ENCODE measurements at places on chromosomes 5 and 9.

DNA sequence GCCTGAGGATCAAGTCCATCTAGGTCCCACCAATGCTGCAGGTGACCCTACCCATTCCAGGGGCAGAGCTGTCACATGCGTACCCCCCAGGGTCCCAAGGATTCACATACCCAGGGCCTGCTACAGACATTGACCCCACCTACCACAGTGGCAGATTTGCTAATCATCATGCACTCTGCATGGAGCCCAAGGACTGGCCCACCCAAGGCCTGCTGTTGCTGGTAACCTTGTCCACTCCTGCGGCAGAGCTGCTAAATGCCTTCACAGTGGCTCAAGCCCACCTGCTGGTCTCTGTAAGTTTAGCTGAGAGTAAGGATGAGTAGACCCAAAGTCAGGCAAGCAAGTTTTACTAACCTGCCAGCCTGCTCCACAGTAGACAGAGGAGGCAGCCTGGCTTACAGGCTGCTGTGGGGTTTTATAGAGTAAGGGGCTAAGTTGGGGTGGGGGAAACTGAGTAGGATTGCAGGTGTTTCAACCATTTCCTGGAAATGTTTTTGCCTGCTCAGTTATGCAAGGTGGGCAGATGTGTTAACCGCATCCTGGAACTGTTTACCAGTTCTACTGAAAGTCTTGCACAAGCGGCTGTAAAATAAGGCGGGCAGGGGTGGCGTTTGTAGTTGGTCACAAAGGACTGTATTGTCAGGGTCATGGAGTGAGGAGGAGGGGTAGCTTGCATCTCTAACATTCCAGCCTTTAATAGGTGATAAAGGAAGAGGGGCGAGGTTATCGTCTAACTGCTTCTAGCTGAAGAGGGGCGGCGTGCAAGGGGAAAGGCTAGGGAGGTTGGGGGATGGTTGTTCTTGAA, 2163.5 kb upstream of the WWC1 start:
- DNase-seq = no peak

DNA sequence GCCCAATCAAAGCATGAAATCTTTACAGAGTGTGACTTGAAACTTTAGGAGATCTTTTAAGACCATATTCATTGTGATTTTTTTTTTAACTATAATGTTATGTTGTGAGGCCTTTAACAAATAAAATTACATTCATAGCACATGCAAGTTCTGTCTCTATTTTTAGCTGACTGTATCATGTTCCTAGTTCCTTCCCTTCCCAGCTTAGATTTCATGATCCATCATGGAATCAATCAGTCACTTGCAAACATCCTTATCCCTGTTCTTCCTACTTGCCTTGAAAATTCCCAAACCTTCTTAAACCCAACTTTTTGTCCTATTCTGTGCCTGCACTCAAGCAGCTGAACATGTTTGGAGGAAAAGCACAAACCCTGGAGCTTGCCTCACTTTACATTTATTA, 141.8 kb downstream of the DMXL1 start:
- DNase-seq = no peak

DNA sequence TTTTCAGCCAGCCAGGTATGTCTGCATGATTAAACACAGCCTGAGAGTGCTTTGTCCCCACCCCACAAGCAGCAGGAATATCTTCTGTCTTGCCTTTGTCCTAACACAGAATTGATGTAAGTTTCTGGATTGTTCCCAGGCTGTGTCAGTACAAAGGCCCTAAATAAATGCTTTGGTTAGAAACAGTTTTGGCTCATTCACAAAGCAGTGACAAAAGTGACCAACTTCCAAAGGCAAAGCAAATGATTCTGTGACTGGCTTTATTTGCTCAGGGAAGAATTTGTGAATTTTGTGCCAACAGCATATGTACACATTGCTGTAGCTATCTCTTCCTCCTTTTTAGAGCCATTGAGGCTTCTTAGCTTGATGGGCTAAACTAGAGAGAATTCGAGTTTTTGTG, 133.7 kb downstream of the PLPPR1 start:
- no peak for DNase-seq

- DNase-seq = no peak
Measured at GRCh38 chr5:141524604-141525597, 36.0 kb downstream of the PCDHGC5 start.

DNA sequence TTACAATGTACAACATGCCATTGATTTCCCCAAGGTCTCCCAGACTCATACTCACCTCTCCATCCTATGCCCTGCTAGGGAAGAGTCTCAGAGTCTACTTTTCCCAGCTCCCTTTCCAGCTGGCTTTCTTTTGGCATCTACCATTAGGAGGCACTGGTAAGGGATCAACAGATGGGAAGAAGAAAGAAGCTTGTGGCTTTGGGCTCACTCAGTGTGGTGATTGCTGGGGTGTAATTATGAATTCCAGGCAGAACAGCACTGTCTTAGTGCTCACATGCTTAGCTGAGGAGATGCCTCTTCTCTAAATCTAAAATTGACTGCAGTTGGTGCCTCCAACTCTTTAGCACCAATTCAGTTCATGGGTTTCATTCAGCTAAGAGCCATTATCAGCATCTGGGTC, 330.0 kb downstream of the PSAT1 start:
- DNase-seq = no peak

- no peak for DNase-seq
Measured at GRCh38 chr9:3884736-3885135, 358.9 kb upstream of the RFX3 start.

GRCh38 chr9:130945173-130945572, 6.1 kb upstream of the FIBCD1 start:
- no peak for DNase-seq

DNA sequence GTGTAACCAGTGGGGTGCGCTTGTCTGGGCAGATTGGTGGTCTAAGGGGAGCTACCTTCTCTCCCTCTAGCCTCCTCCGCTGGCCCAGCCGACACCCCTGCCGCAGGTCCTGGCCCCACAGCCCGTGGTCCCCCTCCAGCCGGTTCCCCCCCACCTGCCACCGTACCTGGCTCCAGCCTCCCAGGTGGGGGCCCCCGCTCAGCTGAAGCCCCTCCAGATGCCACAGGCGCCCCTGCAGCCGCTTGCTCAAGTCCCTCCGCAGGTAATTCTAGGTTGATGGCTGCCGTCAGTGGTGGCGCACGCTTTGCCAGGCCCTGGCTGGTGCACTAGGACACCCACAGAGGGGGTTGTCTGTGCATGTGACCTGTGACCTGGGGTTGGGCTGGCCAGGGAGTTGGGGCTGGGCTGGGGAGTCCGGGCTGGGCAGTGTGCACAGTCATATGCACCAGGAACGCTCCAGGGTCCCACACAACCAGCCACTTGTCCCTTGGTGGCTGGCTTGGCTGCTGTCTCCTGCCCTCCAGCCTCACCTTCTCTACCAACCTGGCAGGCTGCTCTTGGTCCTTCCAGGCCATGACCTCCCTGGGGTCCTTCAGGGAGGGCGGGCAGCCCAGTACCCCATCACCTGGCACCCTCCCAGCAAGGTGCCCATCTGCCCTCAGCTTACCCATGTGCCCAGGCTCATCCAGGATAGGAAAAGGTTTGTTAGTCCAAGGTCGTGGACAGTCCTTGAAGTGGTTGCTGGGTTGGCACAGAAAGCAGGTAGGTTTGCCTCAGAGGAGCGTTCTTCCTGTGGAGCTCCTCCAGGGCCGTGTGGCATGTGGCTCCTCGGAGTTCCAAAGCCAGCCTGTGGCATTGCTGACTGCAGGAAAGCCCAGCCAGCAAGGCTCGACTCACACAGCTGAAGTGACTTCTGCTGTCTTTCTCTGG, 73.2 kb downstream of the WNK2 start:
- no peak for DNase-seq
